ENCODE measurements at places on chromosomes 1 and 21.

- DNase-seq: no peak
Observed at GRCh38 chr1:54845772-54846171, 41.2 kb downstream of the DHCR24 start.

GRCh38 chr1:164707868-164708331 is 148.9 kb downstream of the PBX1 start:
- DNase-seq: no peak

GRCh38 chr1:89794406-89794805 is 26.4 kb upstream of the LRRC8D start:
- peak; percentile 54 for DNase-seq

DNA sequence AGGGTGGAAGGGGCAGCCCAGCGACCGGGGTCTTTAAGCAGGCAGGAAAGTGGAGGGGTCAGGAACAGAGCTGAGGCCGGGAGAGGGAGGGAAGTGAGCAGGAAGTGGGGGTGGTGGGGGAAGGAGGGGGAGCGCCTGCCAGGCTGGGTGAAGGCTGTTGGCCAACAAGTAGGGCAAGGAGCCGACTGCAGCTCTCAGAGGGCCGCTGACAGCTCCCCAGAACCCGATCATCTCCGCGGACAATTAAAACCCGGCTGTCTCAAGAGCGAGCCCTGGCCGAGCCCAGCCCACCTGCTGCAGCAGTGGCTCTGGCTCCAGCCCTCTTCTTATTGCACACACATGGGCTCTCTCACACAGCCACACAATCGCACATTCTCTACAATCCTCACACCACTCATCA is 51.6 kb downstream of the GRIK3 start:
- no peak for DNase-seq

DNA sequence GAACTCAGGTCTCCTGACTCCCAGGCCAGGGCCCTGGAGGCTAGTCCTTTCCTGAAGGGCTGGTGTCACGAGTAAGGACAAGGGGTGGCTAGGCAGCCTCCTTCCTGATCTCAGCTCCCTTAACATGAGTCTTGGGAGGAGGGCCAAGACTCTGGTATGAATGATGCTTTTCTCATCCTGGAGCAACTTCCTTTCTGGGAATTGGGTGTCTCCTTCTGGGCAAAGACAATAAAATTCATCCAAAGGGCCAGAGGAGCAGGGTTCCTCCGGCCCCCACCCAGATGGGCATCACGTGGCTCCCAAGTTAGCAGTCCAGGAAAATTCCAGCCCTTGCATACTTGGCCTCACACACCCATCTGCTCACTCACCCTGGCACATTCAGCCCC is at the start of gene FAM167B:
Gene FAM167B (plus strand): TSS at position 335 of the 386 bp plus-strand sequence. CDS start 200 bp downstream, outside the sequence.
- peak; percentile 40 for DNase-seq

GRCh38 chr1:14365301-14365988 is 233.0 kb upstream of the KAZN start:
- no peak for DNase-seq
